ENCODE measurements at places on chromosomes 12 and 14.

DNA sequence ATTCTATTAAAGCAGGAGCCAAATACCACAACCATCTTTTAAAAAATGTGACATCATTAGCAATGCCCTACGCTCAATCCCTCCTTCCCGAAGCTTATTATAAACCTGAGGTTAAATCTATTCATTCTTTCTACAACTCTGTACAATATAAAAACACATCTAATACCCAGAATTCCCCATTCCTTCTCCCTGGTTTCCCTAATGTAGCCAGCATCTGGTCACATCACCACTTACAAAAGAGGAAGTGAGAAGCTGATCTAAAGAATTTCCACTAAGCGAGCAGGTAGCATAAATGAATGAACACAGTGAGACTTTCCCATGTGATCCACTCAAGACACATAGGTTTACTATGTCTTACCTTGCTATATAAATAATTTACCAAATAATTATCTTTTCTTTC lies 90.4 kb downstream of the LRP6 start:
- DNase-seq: peak; percentile 40

GRCh38 chr12:93243689-93244513 lies 133.8 kb upstream of the NUDT4 start:
- peak; percentile 84 for DNase-seq

DNA sequence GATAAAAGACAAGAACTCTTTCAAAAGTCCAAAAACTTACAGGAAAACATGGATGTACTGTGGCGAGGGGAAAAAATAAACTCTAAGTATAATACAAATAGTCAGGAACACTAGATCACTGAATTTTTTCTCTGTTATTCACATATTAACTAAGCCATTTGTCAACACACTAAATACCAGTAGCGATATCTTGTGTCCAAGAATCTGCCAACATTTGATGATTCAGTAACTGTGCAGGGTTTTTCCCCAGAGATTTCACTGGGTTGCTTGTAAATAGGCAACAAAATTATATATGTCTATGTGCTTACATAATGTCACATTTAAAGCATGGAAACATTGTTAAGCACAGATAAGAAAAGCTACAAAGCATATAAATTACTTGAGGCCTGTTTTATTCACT lies 205.9 kb downstream of the KIF21A start:
- no peak for DNase-seq

- no peak for DNase-seq
These were observed 22.9 kb downstream of the CACNA1C start for GRCh38 chr12:2075508-2076195.

- DNase-seq: no peak
These were observed 38.7 kb upstream of the ZNF641 start for GRCh38 chr12:48389409-48389808.

DNA sequence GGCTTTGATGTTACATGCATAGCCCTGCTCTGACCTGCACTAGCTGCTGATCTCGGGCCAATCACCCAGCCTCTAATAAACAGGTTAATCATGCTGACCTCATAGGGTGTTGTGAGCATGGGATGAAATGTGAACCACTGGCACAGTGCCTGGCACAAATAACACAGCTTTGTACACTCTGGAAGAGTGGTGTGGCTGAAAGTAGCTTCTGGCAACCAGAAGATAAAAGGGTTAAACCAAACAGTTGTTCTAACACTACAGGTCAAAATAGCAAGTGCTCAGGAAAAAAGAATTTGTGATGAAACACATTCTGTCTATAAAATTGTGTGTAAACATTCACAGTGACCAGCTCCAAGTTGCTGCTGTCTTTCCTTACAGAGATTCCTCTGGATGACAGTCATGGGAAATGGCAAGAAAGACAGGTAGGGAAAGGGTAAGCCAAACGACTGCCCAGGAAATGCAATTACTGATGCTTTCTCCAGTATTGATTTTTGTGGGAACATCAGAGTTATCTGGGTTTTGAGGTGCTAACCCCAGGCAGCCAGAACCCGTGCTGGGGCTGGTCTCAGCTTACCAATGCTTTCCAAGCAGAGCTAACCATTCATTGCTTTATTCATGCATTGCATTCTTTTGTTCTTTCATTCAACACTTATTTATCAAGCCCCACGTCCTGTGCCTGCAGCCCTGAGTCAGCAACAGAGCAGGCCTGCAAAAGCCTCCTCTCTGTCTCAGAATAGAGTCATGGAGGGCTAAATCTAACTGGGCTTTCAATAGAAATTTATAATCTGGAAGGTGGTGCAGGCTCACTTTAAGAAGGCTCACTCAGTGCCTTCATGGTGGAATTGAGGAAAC lies 38.1 kb upstream of the CAPRIN2 start:
- no peak for DNase-seq

GRCh38 chr12:57803319-57803893 lies 15.1 kb downstream of the AVIL start:
- peak; percentile 32 for DNase-seq

DNA sequence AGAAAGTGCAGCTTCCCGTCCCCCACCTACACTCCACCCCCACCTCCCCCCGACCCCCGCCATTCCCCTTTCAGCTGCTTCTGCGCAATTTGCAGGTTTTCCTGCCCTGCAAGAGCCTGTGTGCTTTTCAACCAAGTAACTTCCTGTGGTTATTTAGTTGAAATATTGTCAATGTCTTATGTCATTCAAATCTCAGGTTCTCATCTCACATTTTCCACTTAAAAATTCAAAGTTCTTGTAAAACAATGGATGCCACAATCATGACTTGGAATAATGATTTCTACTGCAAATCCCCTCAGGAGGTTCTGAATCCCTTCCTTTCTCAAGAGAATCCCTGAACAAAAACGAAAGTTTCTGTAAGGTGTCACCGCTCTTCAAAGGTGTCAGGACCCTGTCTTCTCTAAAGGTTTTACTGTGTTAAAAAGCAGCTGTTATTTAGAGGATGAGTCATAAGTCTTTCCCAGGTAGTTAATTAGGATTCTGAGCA lies 31.6 kb downstream of the WBP11 start:
- peak; percentile 73 for DNase-seq

GRCh38 chr12:25708661-25709060 lies 155.6 kb upstream of the LMNTD1 start:
- no peak for DNase-seq

GRCh38 chr14:52069307-52070050 lies 620 bp upstream of the NID2 start:
- peak; percentile 12 for DNase-seq

DNA sequence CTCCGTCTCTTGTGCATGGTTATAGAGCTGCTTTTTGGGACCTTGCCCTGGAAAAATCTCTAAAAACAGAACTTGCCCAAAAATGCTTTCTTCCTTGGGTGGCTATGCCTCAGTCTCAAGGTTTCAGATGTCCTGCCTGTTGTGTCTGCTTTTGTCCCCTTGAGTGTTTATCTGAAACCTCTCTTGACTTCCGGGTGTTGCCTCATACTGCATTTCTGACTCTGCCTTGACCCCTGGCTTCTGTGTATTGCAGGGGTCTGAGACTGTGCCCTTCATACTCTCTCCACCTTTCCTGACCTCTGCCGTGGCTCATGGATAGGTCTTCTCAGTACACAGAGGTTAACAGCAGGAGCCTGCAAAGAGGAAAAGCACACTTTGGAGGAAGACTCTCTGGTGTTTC lies 124.8 kb upstream of the NTF3 start:
- no peak for DNase-seq

- DNase-seq: no peak
These were observed 6.4 kb upstream of the ASCL1 start for GRCh38 chr12:102950950-102951619.

DNA sequence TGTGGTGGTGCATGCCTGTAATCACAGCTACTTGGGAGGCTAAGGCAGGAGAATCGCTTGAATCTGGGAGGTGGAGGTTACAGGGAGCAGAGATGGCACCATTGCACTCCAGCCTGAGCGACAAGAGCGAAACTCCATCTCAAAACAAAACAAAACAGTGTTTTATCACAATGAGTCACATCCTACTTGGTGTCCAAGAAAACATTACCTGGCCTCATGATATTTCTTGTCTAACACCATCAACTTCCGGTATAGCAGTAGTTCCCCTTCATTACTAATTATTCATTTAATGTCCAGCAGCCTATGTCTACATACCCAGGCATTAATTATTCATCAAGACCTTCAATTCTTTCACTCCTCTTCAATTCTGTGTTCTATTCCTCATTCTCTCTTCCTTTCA lies 115.5 kb downstream of the CCDC59 start:
- DNase-seq: peak; percentile 5

DNA sequence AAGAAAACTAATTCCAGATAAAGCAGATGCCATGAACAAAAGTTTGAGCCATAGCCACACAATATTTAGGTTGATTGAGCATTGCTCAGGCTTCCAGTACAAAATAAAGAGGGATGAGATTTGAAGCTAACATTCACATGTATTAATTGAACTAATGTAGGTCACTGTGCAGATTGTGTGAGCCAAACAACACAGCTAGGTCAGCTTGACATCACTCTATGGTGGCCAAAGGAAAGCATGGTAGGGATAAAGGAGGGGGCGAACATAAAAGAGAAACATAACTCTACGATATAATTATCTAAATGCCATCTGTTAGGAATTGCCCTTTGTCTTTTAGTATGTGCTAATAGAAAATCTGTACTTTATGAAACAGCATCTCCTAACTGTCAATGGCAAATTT lies 477.7 kb upstream of the SYT1 start:
- DNase-seq: no peak

GRCh38 chr12:124321040-124321481 lies 26.2 kb downstream of the RFLNA start:
- DNase-seq: peak; percentile 61

GRCh38 chr12:86044396-86044795 lies 170.3 kb downstream of the NTS start:
- no peak for DNase-seq

GRCh38 chr14:92413379-92413778 lies 90.4 kb downstream of the SLC24A4 start:
- DNase-seq: no peak

DNA sequence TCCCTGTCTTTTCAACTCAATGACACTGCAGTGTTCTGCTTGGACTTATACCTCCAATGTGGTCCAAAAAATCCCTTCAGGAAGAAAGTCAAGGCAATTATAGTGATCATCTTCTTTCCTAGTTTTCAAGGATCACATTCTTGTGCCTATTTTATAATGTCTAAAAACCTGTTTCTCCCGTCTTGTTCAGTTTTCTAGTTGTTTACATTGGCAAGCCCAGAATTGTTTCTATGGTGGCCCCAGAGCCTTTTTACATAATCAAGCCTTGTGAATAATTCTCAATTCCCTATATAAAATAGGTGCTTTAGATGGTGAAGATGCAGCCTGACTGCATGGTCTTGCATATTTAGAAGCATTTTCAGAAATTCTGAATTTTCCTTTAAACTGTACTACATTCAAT lies 14.5 kb upstream of the LDHB start:
- no peak for DNase-seq

- no peak for DNase-seq
These were observed 67.5 kb downstream of the ETV6 start for GRCh38 chr12:11716794-11717518.

DNA sequence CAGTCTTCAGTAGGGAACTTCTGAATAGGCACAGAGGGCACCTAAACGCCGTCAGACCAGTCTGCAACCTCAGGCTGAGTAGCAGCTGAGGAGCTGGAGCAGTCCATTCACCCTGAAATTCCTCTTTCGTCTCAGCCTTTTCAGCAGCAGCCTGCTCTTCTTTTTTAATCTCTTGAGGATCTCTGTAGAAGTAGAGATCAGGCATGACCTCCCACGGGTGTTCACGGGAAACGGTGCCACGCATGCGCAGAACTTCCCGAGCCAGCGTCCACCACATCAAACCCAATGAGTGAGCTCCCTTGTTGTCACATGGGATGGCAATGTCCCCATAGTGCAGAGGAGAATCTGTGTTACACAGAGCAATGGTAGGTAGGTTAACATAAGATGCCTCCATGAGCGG lies 11.1 kb upstream of the MARK3 start:
- DNase-seq: no peak

DNA sequence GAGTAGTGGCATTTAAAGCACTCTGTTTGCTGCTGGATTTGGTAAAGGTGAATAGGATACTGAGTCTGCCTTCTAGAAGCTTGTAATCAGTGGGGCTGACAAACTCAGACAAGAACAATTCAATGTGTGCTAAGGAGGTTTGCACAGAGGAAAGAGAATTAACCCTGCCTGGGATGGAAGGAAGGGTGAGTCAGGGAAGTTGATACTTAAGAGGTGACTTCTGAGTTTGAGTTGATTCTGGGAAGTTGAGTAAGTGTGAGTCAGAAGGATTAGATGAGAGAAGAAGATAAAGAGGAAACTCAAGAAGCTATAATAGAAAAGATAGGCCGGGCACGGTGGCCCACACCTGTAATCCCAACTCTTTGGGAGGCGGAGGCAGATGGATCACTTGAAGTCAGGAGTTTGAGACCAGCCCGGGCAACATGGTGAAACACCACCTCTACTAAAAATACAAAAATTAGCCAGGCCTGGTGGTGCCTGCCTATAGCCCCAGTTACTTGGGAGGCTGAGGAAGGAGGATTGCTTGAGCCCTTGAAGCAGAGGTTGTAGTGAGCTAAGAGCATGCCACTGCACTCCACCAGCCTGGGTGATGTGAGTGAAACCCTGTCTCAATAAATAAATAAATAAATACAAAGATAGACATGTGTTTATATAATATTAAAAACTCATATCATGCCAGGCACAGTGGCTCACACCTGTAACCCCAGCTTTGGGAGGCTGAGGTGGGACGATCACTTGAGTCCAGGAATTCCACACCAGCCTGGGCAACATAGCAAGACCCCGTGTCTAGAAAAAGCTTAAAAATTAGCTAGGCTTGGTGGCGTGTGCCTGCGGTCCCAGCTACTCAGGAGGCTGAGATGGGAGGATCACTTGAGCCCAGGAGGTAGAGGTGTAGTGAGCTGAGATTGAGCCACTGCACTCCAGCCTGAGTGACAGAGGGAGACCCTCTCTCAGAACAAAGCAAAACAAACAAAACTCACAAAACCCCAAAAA lies 126.8 kb upstream of the CPM start:
- no peak for DNase-seq

DNA sequence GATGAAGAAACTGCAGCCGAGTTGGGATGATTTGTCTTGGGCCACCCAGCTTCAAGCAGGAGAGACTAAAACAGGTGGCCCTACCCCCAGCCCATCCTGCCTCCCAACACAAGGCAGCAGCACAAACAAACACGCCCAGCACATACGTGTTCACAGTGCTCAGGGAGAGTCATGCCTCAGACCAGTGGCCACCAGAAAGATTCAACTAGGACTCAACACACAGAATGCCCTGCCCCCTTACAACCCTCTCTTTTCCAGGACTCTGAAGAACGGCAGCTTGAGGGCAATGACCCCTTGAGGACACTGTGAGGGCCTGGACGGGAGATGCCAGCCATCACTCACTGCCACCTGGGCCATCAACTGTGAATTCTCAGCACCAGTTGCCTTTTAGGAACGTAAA lies 75.0 kb downstream of the NT5DC3 start:
- DNase-seq: no peak

GRCh38 chr12:31245822-31246469 lies 80.0 kb downstream of the SINHCAF start:
- no peak for DNase-seq

DNA sequence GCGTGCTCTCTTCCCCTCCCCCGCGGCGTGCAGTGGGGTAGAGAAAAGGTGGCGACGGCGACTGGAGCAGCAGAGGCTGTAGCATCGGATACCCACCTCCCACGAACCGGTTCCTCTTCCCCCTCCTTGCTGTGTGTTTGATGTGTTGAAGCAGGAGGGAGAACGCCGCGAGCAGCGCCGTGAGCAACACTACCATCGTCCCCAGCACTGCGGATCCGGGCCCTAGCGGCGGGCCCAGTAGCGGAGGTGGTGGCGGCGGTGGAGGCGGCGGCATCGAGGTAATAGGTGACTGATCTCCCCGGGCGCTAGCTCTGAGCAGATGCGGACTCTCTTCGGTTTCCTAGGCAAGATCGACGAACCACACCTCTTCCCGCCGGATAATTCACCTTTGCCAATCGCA lies 132.9 kb upstream of the AEBP2 start:
- DNase-seq: no peak

- no peak for DNase-seq
These were observed 277.7 kb upstream of the DDHD1 start for GRCh38 chr14:53430870-53431269.
